CD8-positive, alpha-beta T cell (primary cell): ENCODE measurements at places on chromosomes 3 and 15.

GRCh38 chr3:99903869-99904268, 86.2 kb downstream of the CMSS1 start:
- no peak for DNase-seq

DNA sequence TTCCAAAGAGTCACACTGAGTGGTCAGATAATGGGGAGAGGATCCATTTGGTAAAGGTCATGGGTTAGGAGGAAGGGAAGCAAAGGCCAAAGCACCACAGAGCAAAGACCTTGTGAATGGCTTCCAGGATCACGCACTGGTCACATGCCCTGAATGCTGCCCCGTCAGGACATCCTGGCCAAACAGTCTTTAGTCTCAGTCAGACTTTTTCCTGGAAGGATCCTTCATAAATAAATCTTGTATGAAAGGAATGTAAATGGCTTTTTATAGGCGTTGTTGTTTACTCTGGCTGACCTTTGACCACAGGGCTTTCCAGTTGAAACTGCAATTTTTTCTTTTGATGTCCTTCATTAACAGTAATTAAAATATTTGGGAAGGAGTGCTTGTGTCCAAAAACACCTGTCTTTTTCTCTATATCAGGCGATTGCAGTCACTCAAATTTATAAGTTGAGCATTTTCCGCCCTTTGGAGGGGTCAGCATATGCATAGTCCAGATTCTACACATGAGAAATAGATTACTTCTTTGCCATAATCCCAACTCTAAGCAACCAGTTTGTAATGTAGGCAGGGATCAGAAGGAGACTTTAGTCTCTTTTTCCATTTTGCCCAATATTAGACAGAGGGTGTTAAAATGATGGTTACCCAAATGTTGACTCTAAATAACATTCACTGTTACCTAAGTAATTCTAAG, 48.4 kb downstream of the CHAC1 start:
- no peak for DNase-seq

DNA sequence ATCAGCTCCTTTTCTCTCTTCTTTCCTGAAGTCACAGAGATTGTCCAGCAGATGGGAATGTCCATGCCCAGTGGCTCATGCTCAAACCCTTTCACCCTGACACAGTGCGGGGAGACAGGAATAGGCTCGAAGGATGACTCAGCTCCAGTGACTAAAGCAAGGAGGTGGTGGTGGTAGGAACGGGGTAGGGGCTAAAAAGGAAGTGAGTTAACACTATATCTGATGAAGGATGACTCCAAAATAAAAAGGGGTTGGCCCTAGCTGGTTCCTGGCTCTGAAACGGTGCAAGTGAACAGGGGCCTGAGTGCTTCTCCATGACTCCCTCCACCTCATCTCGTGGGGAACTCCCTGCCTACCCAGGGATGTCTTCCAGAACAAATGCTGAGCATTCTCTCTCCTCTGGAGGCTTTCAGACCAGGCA, 167.4 kb upstream of the LPP start:
- no peak for DNase-seq

DNA sequence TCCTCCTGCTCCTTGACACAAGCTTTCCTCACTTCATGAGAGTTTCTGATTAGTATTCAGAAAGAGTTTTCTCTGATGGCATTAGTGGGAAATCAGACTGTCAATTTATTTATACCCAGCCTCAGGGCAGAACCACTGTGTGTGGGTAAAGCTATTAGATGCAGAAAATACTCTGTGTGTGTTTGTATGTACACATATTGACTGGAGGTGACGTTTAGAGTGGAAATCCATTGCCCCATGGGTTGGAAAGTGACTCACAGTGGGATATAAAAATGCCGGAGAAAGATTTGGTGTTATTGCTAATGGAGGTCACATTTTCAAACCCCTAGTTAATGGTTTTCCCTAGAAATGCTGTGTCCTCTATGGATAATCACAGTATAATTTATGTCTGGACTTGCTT, 577.6 kb downstream of the AGBL1 start:
- no peak for DNase-seq

DNA sequence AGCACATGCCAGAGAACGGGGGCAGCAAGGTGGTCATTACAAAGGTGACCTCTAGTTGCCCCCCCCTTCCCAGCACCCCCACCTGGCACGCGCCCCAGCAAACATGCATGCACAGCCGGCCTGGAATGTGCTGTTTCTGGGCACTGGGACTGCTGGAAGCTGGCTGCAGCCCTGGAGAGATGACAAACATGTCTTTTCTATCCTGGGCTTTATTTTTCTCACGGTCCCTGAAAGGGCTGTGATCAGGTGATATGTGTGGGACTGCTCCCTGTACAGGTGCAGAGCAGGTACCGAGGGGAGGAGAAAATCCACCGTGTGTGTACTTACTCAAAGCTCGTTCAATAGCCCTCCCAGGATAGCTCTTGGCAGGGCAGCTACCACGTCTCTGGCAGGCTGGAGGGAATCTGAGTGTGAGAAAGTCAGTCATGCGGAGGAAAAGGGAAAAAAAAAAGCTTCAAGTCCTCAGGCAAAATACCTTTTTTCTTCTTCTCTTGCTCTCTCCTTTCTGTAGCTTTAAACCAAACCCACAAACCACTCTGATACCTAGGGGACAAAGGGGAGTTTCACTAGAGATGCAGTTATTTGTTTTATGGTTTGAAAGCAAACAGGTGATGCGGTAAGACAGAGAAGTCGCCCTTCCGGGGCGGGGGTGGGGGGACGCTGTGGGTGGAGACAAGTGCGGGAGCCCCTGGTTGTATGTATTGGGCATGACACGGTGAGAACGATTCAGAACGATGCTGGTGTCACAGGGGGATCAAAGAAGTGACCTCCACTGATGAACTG, 5.0 kb upstream of the HES1 start:
- no peak for DNase-seq

DNA sequence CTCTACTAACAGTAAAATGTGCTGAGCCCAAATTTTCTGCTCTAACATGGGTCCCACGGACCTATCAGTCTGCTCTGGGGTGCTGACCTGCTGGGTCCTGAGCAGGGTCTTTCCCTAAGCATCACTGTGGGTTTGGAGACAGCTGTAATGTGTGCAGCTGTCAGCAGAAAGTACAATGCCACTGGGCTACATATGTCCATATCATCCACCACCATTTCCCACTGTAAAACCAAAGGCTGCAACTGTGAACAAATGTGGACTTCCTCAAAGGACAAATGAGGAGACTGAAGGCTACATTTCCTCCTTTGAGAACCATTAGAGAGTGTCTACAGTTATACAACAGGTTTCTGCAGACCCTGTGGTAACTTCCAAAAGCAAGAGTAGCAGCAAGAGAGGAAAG, 33.8 kb upstream of the IP6K2 start:
- no peak for DNase-seq

DNA sequence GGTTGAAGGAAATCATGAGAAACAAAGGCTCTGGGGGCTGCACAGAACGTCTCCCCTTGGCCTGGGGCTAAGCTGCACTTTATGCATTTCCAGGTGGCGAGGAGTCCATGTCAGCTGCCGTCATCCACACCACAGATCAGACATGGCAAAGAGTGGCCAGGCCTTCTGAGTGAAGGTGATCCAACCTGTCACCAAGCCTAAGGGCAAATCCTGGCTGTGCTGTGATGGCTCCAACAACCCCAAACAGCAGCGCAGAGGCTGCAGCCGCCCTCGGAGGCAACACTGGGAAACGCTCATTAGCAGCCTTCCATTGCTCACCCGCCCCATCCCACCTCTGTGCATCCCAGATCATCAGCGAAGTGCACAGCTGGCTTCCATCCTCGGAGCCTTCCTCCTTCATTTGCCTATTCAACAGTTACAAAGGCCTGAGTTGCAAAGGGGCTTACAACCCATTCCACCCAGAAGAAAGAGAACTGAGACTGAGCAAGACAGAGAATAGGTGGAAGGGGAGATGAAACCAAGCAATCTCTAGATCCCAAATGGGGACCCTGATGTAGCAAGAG, 55.7 kb downstream of the SRGAP3 start:
- no peak for DNase-seq

GRCh38 chr3:13088028-13089006, 15.1 kb upstream of the IQSEC1 start:
- no peak for DNase-seq

DNA sequence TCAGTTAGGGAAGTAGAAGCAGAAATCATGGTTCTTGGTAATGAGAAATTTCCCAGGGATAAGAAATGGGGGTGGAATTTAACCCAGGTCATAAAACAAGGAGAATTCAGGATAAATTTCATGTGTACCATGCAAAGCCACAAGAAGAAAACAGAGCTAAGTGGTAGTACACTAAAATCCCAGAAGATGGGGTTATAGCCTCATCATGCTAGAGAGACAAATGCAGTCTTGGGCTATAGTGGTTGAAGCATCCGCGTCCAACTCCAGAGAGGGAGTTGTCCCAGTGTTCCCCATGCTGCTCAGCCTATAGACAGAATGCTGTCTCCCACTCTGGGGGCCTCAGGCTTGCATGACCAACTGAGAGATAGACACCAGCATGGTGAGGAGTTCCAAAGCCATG, 36.2 kb upstream of the CLRN1 start:
- DNase-seq: no peak

- no peak for DNase-seq
These were observed 45.8 kb downstream of the SEMA3G start for GRCh38 chr3:52399131-52399530.

GRCh38 chr15:83610901-83611685, 42.8 kb upstream of the ADAMTSL3 start:
- DNase-seq: no peak

DNA sequence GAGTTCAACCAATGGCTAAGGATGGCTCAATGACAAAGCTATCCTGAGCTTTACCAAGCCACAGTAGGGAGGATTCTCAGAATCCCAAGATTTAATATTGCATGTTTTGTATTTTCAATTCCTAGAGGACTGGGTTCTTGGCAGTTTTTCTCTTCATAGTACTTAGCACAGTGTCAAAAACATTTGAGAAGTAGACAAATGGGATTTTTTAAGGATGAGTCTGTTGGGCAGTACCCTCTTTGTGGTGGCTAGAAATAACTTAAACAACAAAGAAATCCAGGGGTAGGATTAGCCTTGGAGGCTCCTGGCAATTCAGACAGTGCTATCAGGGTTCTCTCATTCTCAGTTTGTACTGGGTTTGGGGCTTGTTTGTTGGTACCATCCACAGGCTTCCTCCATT, 212.8 kb upstream of the RORA start:
- DNase-seq: no peak

DNA sequence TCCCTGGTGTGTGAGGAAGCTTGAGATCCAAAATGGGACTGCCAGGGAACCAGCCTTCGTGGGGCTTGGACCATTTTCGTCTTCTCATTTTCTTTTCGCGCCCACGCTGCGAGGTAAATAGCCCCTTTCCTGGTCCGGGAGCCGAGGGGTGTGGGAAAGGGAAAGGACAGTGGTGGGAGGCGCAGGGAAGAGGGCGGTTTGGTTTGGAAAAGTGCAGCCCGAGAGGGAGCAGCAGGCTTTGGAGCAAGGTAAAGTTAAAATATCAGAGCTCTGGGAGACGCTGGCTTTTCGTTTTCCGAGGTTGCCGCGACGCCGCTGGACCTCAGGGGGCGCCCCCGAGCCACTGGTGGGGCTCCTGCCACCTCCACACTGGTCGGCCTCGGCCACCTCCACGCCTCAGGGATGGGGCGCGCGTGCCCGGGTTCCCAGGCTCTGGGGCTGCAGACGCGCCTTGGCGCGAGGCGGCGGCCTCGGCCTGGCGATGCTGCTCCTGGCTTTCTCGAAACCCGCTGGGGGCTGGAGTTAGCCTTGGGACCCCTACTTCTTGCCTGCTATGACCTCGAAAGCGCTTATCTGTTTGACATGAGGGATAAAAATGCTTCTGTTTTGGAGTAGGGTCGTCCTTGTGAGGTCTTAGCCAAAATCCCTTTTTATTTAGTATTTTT, 3.2 kb downstream of the PTPRG start:
- no peak for DNase-seq

- DNase-seq: no peak
These were observed 140.2 kb upstream of the SKOR1 start for GRCh38 chr15:67685008-67685599.

- no peak for DNase-seq
These were observed 92.0 kb downstream of the ALCAM start for GRCh38 chr3:105458518-105459215.

GRCh38 chr3:113204371-113204770, 7.0 kb upstream of the BOC start:
- DNase-seq: no peak

DNA sequence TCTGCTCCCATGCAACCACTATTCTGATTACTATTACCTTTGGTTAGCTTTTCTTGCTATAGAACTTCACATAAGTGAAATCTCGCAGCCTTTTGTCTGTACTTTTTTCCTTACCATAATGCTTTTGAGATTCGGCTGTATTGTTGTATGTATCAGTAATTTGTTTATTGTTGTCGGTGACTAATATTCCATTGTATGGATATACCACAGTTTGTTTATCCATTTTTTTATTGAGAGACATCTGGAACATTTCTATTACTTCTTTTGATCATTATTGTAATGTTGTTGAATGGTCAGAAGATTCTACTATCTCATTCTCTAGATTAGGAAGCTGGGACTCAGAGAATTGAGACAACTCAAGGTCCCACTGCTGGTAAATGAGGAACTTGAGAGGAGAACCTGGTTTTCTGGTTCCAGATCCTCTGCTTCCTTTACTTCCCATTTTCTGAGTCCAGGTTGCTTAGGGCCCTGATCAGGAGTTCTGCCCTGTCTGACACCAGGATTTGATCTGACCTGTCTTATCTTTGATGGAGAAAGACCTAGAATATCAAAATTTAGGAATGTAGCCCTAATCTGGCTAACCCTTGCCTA, 18.2 kb upstream of the SPTSSB start:
- no peak for DNase-seq

GRCh38 chr3:50536471-50537180, 30.9 kb downstream of the C3orf18 start:
- no peak for DNase-seq

GRCh38 chr3:107153981-107154380, 223.3 kb upstream of the CCDC54 start:
- no peak for DNase-seq

GRCh38 chr3:29486096-29486495, 205.2 kb downstream of the RBMS3 start:
- no peak for DNase-seq

DNA sequence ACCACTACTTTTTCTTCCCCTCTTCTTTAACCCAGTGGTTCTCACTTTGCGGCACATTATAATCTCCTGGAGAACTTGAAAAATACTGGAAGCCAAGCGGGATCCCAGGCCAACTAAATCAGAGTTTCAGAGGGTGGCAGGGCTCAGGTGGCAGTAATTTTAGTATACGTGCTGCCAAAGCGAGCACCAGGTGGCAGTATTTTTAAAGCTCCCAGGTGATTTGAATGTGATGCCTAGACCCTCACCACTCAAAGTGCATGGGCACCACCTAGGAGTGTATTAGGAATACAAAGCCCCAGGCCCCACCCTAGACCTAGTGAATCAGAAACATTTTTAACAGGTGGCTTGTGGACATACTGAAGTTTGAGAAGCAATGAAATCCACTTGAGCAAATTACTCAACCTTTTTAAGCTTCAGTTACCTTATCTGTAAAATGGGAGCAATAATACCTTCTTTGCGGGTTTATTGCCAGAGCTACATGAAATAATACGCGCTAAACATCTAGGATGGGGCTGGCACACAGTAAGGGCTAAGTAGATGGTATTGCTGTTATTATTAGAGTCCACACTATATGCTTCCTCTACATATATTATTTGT, 8.3 kb downstream of the B3GALNT1 start:
- DNase-seq: peak; percentile 40
